NCI-H1417 treated with DMSO at 0.1 percent for 48 hours (cell line): ENCODE measurements at places on chromosomes 1 and 21.

- no peak for DNase-seq
Measured at GRCh38 chr1:197197430-197197997, 51.0 kb upstream of the ASPM start.

DNA sequence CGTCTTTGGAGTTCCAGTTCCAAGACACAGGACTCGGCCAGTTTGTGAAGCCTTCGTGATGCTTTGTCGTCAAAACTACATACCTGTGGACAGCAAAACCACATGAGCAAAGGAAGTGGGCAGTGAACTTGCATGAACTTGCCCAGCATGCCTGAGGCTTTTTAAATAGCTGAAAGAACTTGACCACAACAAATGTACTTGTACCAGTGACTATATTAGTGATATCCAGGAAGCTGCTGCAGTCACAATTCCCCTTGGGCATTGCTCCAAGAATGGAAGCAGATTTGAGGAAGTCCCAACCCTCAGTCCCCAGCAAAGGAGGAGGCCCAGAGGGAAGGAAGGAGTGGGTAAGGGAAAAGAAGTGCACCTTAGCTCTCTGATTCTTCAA is 2.6 kb downstream of the FUCA1 start:
- no peak for DNase-seq

DNA sequence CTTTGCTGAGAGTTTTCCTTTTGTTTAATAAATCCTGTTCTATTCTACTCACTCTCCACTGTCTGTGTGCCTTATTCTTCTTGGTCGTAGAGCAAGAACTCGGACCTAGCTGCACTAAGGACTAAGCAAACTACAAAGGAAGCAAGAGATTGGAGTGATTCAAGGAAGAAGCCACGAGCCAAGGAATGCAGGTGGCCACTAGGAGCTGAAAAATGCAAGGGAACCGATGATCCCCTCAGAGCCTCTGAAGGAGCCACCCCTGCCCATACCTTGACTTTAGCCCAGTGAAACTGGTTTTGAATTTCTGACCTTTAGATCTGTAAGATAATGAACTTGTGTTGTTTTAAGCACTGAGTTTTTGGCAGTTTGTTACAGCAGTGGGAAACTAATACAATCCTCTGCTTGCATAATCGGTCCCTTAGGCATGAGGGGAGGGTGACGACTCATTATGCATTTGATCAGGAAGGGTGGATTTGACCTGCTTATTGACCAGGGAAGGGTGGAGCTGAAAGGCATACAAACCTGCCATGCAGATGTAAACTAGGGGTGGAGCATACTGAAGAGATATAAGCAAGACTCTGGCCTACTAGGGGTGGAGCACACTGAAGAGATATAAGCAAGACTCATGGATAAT is 6.2 kb upstream of the CA6 start:
- no peak for DNase-seq

- no peak for DNase-seq
Measured at GRCh38 chr1:209786146-209786545, 1.8 kb upstream of the C1orf74 start.

DNA sequence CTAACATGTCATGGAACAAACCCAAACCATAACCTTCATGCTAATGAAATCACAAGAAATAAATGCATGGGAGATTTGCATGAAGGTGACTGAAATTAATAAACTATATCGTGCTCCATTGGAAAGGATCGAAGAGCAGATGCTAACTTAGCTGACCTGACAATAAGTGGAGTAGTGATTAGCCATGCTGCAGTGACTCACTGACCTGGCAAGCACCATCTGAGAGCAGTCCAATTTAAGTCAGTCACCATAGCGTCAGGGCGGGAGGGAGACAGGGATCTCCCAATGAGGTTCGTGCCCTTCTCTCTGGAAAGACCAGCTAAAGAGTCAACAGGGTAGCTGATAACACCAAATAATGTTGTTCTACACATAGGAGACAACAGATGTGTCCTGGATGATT is 21.5 kb downstream of the OLIG2 start:
- DNase-seq: no peak

- DNase-seq: no peak
Measured at GRCh38 chr1:107964336-107965109, 457 bp downstream of the VAV3 start.

- DNase-seq: no peak
Measured at GRCh38 chr1:41862384-41863221, 56.1 kb downstream of the HIVEP3 start.

- DNase-seq: no peak
Measured at GRCh38 chr1:246569248-246570238, 3.3 kb downstream of the CNST start.

GRCh38 chr1:165686121-165686970 is 12.0 kb downstream of the ALDH9A1 start:
- DNase-seq: no peak

DNA sequence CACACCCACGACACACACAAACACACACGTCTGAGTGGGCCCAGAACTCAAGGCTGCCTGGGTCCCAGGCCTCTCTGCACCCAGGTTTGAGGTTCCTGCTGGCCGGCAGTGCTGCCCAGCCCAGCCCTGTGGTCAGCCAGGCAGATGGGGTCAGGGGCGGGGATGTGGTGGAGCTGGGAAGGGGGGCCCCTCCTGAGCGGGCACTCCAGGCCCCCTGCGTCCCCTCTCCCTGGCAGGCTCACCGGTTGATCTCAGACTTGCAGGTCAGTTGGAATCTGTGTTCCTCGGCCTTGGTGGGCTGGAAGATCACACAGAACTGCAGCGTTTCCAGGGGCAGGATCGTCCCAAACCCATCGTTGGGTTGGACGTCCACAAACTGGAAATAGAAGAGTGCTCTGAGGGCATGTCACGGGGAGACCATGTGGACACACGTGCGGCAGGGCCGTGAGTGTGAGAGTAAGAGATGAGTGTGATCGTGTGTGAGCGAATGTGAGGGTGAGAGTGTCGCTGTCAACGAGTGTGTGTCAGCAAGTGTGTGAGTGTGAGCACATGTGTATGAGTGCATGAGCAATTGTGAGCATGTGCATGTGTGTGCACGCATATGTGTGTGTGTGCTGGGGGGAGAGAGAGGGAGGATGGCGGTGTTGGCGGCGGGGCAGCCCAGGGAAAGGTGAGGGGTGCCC is 19.7 kb upstream of the TMEM52 start:
- no peak for DNase-seq

GRCh38 chr1:29112705-29113412 is 10.8 kb downstream of the TMEM200B start:
- DNase-seq: no peak

DNA sequence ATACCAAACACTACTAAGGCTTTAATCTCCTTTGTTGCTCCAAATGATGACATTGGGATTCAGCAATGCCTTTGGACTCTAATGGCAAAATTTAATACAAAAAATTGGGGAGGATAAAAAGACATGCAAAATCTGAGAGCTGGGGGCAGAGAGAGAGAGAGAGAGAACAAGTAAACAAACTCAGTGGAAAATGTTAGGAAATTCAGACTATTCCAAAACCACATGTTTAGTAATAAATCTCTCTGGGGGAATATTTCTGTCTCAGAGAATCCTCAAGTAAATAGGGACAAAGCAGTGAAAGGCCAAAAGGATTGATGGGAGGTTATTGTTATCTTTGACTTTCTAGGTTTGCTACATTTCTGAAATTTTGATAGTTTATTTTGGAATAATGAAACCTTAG is 65.7 kb downstream of the PLA2G4A start:
- DNase-seq: no peak

- DNase-seq: no peak
Measured at GRCh38 chr1:59755069-59755685, 59.6 kb upstream of the HOOK1 start.

- no peak for DNase-seq
Measured at GRCh38 chr1:61604684-61605083, 120.3 kb downstream of the TM2D1 start.

GRCh38 chr1:244322791-244323521 is 128.8 kb downstream of the ADSS2 start:
- DNase-seq: no peak

DNA sequence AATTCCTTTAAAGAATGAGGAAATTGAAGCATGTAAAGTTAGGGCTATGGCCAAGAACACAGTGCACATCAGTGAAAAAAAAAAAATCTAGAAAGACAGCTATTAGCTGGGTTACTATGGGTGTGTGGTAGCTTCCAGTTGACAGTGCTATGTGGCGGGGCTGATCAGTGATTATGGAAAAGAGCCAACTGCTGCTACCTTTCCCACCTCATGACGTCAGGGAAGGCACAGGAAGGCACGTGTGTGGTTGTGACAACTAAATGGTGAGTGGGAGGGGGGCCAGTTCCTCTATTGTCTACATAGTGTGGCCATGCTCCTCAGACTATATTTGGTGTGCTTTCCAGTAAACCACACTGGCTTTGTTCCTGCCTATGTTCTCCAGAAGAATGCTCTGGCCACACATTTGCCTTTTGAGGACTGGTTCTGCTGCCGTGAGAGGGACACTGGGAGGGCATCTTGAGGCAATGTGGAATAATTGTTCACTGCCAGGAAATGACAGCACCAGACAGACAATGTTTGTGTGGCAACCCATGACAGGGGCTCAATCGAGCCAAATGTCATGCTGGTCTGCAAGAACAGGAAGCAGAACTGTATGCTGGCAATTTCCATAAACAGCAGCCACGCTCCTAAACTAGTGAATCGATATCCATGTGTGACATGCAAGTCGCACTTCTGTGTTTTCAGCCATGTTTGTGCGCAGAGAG is 3.0 kb upstream of the SDE2 start:
- no peak for DNase-seq

DNA sequence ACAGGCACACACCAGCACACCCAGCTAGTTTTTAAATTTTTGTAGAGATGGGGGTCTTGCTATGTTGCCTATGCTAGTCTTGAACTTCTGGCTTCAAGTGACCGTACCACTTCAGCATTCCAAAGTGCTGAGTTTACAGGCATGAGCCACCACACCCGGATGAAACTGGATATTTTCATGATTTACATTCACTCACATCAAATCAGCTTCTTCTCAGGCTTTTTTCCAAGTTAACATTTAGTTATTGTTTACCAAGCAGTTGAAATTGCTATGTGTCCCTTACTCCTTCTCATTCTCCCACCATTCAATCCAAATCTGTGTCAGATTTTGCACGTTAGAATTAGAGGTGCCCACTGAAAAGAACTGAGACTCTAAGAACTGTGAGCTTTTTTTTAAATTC is 18.4 kb downstream of the RIT1 start:
- no peak for DNase-seq

- no peak for DNase-seq
Measured at GRCh38 chr1:22607154-22607553, 29.3 kb upstream of the C1QA start.

- DNase-seq: no peak
Measured at GRCh38 chr21:38417726-38418125, 80.6 kb downstream of the ERG start.
